ENCODE measurements at places on chromosomes 12 and 14.
A peak's percentile ranks its signal among the peaks of the same experiment; 100 is the strongest.

GRCh38 chr12:80299219-80299618 lies 144.8 kb upstream of the PTPRQ start:
- no peak for DNase-seq

DNA sequence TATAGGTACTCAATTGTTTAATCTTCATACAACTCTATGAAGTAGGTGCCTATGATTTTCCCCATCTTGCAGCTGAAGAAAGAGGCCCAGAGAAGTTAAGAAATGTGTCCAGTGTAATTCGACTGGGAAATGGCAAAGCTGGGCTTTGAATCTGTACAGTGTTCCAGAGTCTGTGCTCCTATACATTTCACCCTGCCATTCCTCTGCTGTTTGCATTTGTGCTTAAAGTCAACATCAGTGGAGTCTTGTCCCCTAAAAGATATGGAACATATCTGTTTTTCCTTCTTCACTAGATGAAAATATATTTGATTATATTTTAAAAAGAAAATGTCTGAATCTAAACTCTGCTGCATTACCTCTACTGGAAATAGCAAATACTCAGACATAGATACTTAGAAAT lies 88.6 kb downstream of the SEC23A start:
- DNase-seq: no peak

- no peak for DNase-seq
These were observed 76.3 kb downstream of the GRIP1 start for GRCh38 chr12:66602483-66603143.

- DNase-seq: no peak
These were observed 9.2 kb downstream of the CABP1 start for GRCh38 chr12:120649442-120650232.

GRCh38 chr12:90441431-90441830 lies 513.5 kb downstream of the CCER1 start:
- no peak for DNase-seq

GRCh38 chr12:57756406-57757341 lies 1.8 kb downstream of the MARCHF9 start:
- peak; percentile 65 for DNase-seq

DNA sequence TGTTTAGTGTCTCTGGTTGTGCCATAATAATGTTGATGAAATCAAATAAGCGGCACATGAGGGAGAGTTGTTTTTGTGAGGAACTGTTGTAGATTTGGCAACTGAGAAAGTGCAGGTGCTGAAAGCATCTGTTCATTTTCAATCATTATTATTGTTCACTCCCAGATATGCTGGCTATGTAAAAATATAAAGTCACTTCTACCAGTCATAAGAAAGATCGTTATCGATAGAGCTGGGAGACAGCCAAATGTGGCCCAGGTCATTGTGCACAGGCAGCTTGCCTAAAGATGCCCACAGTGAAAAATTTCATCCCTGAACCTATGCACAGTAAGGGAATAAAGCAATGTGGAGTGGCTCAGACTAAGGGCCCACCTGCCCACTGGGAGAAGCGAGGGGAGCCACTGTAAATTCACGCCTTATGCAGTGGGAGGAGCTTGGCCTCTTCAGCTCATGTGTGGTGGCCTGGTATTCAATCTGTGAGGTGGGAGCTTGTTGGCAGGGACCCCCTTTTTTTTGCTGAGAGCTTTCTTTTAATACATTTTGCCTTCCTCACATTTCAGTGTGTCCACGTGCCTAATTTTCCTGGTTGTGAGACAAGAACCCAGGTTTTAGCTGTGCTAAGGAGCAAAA lies 1490.8 kb upstream of the TMEM132C start:
- DNase-seq: no peak

- DNase-seq: no peak
These were observed 54.6 kb downstream of the TRAFD1 start for GRCh38 chr12:112179916-112180315.

DNA sequence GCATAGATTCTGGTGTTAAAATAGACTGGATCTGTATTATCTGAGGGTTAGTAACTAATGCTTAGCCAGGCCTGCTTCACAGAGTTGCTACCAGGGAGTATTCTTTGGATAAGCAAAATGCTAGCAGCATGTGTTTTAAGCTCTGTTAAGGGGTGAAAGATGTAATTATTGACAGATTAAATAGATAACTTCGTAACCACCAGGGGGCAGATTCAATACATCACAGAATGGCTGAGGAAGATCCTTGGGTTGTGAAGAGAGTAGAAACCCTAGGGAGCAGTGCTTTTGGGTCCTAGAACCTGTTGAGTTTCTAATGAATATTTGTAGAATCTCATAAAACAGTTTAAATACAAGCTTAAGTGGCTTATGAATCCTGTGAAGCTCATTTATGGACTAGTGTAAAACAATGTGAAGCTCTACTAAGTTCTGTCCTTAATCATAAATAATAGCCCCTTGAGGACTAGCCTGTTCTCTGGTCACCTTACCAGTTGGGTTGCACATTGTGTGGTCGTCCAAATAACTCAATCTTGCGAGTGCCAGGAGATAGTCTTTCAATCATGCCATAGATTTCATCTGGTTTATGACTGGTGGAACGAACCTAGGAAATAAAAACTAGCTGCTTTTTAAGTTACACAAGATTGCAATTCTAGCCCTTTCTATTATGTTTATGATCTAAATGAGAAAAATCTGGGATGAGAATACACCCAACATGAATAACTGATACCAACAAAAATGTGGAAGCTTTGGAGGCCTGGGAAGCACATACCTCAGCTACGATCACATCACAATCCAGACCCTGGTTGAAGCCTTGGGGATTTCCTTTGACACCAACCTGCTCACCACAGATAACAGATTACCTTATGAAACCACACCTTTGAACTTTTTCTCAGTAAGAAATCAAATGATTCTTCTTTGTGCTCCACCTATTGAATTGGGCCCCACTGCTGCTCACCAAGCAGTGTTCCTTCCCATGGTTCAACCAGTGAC lies 12.3 kb downstream of the METTL3 start:
- DNase-seq: no peak

DNA sequence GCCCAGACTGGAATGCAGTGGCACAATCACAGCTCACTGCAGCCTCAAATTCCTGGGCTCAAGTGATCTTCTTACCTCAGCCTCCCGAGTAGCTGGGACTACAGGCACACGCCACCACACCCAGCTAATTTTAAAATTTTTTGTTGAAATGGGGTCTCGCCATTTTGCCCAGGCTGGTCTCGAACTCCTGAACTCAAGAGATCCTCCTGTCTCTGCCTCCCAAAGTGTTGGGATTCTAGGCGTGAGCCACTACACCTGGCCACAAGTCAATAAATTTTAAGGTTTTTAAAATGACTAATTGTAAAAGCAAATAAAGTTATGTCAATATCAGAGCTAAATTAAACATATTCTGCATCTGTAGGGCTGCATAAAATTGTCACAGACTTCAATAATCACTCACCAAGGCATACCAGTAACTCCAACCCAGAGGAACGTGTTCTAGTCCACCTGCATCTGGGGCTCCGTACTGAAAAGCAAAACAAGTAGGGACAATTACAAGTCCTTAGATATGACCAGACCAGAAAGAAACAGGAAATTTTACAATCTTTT lies 13.9 kb downstream of the GNS start:
- no peak for DNase-seq

DNA sequence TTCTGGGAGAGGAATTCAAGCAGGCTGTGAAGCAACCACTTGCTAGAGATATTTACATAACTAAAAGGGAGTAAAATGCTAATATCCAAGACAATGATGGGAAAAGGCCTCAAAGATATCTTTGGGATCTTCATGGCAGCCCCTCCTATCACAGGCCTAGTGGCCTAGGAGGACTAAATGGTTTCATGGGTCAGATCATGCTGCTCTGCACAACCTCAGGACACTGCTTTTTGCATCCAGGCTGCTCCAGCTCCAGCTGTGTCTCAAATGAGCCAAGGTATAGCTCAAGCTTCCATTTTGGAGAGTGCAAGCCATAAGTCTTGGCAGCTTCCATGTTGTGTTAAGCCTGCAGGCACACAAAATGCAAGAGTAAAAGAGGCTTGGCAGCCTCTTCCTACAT lies 195.6 kb upstream of the SSTR1 start:
- no peak for DNase-seq

DNA sequence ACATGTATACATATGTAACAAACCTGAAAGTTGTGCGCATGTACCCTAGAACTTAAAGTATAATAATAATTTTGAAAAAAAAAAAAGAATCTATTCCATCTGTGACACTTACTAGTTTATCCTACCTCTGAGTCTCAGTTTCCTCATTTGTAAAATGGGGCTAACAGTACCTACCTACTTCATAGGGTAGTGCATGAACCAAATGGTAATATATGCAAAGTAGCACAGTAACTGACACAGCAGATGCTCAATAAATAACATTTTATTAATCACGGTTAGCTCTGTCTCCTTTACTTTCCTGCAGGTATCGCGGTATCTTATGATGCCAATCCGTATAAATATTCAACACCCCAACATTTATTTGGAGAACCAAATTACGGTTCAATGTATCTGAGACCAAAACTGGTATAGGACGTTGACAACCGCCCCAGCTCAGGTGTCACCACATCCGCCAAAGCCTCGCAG lies 703 bp downstream of the TMED10 start:
- DNase-seq: no peak

DNA sequence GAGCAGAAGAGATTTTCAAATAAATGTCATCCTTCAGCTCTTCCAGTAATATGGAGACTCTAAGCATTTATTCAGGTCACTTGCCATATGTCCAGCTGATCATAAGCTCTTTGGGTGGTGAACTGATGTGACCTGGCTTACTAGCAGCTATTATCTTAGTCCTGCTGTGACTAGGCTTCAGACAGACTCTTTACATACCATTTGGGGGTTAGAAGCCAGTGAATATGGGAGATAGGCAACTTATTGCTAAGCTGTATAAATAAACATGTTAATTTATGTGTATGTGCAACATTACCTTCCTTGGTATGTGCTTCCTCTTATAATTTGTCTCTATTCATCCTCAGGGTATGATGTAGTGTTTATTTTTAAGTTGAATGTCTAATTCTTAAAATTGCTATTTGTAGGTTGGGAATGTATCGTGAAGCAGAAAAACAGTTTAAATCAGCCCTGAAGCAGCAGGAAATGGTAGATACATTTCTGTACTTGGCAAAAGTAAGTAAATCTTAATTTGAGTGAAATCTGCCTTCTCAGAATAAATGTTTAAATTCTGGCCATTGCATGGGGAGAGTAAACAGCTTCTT lies 32.4 kb downstream of the TTC8 start:
- no peak for DNase-seq

- DNase-seq: no peak
These were observed 146.3 kb downstream of the CAND1 start for GRCh38 chr12:67415473-67415872.

DNA sequence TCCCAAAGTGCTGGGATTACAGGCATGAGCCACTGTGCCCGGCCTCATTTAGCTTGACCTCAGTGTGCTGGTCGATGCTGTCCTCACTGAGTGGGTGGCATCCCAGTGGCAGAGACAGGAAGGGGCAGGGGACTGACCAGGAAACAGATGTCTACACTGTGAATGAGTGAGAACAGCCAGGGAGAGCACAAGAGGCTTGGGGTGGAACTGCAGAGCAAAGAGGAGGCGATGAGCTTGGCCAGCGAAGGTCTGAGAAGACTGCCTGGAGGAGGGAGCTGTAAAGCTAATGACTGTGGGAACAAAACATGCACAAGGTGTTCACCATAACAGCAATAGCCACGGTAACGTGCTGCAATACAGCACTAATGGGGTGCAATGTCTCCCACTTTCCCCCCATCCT lies 57.2 kb upstream of the BEGAIN start:
- no peak for DNase-seq

DNA sequence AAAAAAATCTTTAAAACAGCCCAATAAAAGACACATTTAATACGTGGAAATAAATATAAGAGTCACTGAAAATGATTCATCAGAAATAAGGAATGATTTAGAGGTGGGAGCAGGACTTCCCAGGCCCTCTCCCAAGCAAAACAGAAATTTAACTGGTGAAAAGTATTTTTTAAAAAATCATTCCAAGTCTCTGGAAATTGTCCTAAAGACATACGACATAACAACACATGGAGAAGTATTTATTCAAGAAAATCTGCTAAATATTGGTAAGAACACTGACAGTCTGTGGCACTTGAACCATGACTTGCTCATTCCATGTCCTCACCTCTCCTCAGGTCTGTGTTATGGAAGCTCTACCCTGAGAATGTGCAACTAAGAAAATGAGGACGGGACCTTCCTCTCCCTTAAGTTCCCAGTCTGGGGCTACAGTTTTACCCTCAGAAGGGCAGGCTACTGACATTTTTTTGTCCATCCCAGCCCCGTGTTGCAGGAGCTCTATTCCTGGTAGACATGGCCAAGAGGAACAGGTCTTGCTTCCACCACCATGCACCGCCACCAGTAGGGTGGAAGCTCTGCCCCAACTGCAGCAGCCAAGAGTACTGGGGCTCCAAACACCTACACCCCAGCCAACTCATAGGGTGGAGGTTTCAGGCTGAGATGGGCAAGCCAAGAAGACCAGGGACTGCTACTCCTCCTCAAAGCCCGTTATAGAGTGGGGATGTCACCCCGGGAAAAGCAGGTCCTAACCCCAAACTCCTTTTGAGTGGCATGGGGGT lies 193.0 kb downstream of the CRADD start:
- DNase-seq: no peak

DNA sequence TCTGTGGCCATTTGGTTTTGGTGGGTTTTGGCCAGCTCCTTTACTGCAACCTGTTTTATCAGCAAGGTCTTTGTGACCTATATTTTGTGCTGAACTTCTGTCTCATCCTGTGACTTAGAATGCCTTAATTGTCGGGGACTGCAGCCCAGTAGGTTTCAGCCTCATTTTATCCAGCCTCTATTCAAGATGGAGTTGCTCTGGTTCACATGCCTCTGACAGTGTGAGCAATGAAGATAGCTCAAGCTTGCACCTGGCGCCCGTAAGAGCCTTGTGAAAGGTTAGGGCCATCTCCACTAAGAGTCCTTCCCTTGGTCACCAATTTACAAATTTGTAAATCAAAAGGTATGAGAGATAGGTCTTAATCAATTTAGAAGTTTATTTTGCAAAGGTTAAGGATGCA lies 19.4 kb downstream of the SLCO1B3 start:
- no peak for DNase-seq

GRCh38 chr14:90518941-90519256 lies 122.1 kb downstream of the CALM1 start:
- DNase-seq: peak; percentile 10

GRCh38 chr14:33206981-33207380 lies 268.3 kb downstream of the NPAS3 start:
- DNase-seq: no peak

- DNase-seq: no peak
These were observed 140.0 kb upstream of the TMCC3 start for GRCh38 chr12:94790370-94790769.

DNA sequence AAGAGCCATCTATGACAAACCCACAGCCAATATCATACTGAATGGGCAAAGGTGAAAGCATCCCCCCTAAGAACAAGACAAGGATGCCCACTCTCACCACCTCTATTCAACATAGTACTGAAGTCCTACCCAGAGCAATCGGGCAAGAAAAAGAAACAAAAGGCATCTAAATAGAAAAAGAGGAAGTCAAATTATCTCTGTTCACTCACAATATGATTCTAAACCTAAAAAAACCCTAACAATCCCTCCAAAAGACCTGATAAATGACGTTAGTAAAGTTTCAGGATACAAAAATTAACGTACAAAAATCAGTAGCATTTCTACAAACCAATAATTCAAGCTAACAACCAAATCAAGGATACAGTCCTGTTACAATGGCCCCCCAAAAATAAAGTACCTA lies 26.9 kb downstream of the MDM1 start:
- no peak for DNase-seq
